Esophagus squamous epithelium (tissue), 5 donors: ENCODE measurements at places on chromosomes 5 and 9. TPM values are rescaled to one million over a fixed set of nuclear protein-coding genes. Genes with fewer than 3 reads are reported as not detected.

DNA sequence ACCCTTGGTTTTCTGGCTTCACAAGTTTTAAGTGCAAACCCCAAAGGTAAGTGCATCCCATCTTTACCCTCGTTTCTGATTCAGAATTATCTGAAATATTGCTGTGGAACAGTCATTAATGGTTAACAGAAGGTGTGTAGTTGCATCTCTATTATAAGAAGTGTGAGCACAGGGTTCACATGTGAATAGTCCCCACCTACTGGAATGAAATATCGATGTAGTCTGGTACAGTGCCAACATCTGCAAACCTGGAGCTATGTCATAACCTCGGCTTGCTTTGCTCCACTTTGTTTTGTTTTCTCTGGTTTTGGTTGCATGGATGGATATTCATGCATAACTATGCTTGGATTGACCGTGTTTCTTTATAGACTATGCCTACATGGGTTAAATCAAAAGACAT, 12.6 kb downstream of the HTR4 start:
- no peak for DNase-seq

- no peak for DNase-seq
These were observed 1065.4 kb downstream of the TAF11L14 start for GRCh38 chr5:18699681-18700080.

Gene FGF18
- total RNA-seq = not detected

DNA sequence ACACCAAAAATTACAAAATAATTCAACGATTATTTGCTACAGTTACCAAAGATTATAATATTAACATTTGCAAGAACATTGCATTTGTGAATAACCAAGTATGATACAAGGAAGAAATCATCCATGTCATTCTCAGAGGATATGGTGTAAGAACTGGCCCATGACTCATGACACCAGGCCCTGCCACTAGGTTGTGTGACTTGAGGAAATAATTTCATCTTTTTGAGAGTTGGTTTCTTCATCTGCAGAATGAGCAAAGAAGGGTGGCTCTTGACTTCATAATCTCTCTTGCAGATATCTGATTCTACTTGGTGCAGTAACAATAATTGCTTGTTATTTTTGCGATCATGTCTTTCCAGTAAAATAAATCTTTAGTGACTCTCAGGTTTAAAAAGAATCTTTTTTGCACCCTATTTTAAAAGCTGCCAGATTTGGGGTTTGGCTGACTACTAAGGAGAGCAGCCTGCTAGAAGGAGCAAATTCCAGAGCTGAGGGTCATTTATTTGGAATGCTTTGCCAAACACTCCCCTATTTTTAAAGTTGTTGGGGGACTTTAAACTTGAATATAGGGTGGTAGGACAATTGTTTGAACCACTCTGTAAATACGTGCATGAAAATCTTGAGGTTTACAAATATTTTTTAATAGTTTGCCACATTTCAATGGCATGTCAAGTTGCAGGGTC, 23.5 kb downstream of the ITGA1 start:
- DNase-seq = no peak

DNA sequence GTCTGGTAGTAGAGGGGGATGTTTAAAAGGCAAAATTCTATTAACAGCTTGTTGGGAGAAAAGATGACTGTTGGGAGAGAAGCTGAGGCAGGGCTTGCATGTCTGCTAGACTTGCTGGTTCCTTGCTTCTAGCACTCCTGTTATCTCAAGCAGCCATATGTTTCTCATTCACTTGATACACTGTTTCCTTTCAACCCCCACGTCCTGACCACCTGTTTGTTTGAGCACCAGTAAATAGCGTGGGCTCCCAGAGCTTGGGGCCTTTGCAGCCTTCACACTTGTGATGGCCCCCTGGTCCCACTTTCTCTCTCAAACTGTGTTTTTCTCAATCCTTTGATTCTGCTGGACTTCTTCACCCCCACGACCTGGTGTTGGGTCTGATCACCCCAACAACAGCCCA, 111.7 kb upstream of the TMEM161B start:
- DNase-seq = no peak

DNA sequence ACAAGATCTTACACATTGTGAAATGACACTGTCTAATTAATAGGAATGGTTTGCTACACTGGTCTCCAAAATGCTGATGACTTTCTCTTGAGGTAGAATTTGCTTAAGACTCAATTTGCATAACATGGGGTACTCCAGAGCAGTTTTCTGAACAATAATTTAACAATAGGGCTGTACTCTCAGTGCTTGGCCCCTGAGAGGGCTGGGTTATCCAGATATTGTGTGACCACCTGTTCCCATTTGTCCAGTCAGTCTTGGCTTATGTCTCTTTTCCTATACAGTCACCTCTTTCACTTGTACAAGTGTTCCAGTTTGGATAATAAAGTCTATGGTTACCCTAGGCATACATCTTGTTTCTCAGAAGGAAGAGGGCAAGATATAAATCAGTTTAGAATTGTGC, 17.9 kb downstream of the ZSWIM6 start:
- DNase-seq = no peak

- DNase-seq = no peak
These were observed 17.9 kb downstream of the ADGRD2 start for GRCh38 chr9:124468061-124468740.

DNA sequence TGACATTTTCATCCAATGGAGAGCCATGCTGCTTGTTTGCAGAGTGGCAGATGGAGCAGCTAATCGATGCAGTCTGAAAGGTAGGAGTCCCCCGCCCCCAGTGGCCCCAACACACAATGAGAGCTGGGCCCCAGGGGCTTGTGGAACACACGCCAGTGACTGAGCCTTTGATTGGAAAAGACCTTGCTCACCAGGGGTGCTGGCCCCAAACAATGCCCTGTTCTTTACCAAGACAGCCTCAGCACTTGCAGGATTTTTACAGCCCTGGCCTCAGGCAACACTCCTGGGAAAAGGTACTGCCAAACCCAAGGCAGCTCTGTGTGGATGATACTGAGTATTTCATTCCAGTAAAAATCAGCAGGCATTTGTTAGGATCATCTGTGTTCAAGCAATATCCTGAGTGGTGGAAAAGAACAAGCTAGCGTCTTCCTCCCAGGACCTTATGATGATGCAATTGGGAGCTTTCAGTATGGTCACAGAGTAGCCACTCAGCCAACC, 276.8 kb upstream of the CLINT1 start:
- DNase-seq = no peak

DNA sequence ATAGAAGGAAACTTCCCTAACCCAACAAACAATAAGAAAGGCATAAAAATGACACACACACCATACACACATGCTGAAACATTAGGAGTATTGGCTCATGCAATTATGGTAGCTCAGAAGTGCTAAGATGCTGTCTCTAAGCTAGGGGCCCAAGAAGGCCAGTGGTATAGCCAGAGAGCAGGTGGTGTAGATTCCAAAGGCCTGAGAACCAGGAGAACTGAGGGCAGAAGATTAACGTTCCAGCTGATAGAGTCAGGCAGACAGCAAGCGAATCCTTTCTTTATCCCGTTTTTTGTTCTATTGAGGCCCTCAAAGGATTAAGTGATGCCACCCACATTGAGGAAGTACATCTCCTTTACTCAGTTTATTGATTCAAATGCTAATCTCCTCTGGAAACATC, 262.9 kb downstream of the EPB41L4A start:
- no peak for DNase-seq

DNA sequence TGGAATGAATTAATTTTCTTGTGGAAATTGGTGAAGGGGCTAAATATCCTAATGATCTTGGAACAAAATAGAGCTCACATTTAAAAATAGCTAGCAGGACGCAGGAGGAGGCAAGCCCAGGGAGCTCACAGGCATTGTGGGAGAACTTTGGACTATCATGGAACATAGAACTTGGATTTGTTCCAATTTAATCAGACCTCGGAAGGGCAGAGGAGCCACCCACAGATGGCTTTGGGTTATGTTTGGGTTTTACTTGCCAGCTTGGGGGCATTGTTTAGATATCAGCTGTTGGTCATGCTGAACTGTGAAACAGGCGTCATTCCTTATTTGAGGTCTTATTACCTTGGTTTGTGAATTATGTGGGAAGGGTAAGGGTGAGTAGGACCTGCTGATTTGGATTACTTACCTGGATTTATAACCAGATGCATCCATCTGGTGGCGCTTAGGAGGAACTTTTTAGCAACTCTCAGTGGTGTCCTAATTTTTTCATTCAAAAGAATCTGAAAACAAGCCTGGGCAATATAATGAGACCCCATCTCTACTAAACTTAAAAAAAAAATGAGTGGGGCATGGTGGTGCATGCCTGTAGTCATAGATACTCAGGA, 14.1 kb upstream of the PTGR1 start:
- no peak for DNase-seq

Gene RLN2
- total RNA-seq = not detected

DNA sequence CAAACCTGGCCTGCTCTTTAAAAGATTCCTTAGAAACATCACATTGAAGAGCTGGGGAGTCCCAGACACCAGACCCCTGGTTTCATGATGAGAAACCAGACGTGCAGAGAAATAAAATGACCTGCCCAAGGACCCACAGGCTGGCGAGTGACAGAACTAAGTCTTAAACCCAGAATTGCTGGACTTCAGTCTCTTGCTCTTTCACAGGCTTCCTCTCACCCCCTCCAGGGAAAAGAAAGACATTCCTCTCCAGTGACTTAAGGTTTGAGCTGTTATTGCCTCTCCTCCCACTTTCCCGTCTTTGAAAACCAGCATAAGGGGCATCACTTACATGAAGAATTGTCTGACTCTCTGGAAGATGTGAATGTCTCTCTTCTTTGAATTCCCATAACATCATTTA, 535.2 kb downstream of the IRX1 start:
- DNase-seq = no peak

DNA sequence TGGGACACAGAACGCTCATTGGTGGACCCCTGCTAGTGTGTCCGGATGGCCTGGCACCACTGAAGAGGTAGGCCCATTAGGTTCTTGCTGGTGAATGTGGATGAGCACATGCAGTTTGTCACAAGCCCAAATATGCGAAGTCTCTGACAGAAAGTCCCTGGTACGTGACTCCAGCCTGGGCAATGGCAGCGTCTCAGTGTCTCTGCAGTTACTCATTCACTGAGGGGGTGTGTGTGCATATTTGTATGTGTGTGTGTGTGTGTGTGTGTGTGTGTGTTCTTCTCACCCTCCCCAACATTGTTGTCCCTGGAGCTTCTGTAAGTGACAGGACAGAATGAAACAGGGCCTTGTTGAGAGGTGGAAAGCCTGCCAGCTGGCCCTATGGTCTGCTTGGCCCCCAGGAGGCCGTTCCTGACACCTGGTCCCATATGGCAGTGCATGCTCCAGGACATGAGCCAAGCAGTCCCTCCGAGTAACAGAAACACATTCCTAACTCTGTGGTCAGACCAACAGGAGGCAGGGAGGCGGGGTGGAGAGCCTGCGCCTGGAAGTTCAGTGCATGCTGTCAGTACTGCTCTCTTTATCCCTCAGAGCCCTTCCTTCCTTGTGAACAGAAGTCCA, 169.9 kb downstream of the SLC28A3 start:
- DNase-seq = no peak

DNA sequence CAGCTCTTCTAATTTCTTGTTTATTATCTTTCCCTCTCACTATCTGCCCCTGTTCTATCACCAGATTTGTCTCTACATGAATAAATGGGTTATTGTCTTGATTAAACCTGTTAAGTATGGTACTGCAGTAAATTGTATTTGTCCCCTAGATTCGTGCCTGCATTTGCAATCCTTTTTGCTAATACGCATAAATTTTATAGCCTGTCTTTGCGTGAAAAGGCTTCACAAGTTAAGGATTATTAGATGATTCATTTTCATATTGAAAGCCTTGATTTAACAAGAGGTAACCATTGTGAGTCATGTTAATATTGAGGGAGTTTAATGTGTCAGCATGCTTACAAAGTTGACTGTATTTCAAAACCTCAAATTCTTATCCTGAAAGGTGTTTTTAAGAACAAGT, 204.6 kb downstream of the PCSK1 start:
- DNase-seq = no peak

DNA sequence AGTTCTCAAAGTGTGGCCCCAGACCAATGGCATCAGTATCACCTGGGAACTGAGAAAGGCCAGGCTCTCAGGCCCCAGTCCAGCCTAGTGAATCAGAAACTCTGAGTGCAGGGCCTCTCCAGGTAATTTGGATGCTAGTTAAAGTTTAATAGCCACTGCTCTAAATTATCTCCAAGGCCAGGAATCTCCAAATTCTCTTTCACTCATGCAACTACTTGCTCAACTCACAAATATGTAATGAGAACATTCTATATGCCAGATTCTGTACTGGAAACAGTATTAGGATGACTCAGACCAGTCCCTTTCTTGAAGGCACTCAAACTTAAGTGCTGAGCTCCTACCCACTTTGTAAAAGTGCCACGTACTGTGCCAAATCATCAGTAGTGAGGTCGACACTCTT, 84.6 kb downstream of the PAPPA start:
- DNase-seq = no peak

DNA sequence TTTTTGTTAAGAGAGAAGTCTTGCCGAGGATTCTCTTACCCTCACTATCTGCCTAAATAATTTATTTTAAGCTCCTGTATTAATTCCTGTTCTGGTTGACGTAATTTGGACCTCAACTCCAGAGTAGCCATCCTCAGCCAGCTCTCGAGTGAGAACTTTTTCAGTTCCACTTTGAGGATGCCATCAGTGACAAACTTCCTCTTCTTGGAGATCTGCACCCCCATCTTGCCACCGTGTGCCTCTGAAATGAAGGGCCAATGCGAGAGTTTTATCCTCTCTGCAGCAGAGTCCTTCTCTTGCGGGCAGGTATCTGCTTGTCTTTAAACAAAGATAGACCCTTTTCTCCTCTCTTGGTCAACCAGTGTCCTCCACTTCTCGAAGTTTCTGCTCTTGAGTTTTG, 19.5 kb upstream of the TMEM174 start:
- no peak for DNase-seq

DNA sequence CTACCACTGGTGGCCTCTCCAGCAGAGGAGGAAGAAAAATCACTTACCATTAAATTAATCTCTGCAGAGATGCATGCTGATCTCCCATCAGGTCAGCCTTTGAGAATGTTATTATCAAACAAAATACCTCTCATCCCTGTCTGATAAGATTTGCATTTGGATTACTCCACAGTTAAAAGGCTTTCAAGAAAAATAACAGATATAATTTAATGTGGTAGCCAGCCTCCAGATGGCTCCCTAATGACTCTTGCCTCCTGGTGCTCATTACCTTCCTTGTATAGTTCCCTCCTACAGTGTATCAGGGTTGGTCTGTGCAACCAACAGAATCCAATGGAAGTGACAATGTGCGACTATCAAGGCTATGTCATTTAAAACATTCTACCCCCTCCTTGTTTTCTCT, 63.6 kb upstream of the TNPO1 start:
- DNase-seq = no peak

GRCh38 chr5:140591747-140592372, 27.2 kb downstream of the SLC35A4 start:
- DNase-seq = no peak

Gene OTULINL
- 17.1 TPM for total RNA-seq

Gene VPS13A
- total RNA-seq = 46.7 TPM

DNA sequence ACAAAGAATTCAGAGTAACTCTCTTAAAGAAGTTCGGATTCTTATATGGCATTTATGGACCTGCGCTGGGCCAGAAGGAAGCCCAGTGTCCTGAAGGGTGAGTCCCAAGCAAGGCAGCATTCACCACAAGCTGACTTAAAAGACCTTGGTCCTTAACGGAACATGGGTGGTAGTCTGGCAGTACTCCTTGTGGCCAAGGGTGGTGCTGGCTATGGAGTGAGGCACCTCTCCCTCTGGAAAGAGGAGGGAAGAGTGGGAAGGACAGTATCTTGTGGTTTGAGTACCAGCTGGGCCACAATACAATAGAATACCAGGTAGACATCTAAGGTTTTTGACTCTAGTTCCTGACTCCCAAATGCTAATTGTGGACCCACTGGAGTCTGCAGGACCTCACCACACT, 425.7 kb upstream of the CYLC2 start:
- DNase-seq = no peak
